Activated T-helper 1 cell treated with anti-CD3 and anti-CD28 coated beads, Interleukin-2, amount 50 U/mL, for 16 hours (primary cell): ENCODE measurements at places on chromosomes 7 and 10.

GRCh38 chr10:122265896-122266295 is 5.2 kb upstream of the BTBD16 start:
- no peak for DNase-seq

- DNase-seq, result no peak
These were observed 11.4 kb downstream of the KDM7A start for GRCh38 chr7:140165422-140165821.

GRCh38 chr7:52565974-52566373 is 469.5 kb upstream of the POM121L12 start:
- DNase-seq, result no peak

GRCh38 chr10:127194111-127194510 is 2.3 kb downstream of the INSYN2A start:
- DNase-seq, result no peak

DNA sequence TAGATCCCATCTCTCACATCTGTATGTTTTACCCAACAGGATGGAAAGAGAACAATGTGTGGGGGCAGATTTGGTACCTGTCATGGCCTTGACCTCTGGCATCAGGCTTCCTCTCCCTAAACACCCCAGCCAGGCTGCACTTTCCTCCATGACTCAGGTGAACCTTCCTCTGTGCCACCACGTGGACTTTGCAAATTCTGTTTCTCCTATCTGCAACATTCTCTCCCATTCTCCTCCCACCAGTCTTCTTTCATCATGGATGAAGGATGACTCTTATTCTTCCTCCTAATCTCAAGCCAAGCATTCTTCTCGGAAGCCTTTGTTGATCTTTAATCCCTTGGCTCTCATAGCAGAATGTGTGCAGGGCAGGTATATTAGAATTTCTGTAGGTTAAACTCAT is 355.4 kb downstream of the KCNMA1 start:
- no peak for DNase-seq

- no peak for DNase-seq
These were observed 634.2 kb upstream of the AUTS2 start for GRCh38 chr7:68964060-68964459.

GRCh38 chr10:117264782-117265181 is 23.9 kb downstream of the SLC18A2 start:
- DNase-seq, result no peak

- no peak for DNase-seq
These were observed 110.6 kb downstream of the ZFAND4 start for GRCh38 chr10:45561952-45562351.
